ENCODE measurements at places on chromosomes 12 and 14.

DNA sequence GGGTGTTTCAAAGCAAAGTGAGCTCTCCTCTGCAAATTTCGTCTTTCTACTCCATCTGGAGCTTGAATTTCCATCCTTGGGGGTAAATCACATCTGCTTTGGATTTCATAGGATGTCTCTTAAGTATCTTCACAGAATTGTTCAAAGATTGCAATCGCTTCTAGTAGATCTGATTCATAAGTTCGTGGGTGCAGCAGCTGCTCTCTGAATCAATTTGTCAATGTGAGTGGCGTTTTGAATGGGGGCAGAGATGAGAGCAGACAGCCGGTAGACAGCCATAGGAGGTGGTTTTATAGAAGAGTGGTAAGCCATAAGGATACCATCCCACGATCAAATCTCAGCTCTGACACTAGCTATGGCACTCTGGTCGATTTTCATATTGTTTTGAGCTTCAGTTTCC lies 146.0 kb upstream of the RPH3A start:
- no peak for DNase-seq

DNA sequence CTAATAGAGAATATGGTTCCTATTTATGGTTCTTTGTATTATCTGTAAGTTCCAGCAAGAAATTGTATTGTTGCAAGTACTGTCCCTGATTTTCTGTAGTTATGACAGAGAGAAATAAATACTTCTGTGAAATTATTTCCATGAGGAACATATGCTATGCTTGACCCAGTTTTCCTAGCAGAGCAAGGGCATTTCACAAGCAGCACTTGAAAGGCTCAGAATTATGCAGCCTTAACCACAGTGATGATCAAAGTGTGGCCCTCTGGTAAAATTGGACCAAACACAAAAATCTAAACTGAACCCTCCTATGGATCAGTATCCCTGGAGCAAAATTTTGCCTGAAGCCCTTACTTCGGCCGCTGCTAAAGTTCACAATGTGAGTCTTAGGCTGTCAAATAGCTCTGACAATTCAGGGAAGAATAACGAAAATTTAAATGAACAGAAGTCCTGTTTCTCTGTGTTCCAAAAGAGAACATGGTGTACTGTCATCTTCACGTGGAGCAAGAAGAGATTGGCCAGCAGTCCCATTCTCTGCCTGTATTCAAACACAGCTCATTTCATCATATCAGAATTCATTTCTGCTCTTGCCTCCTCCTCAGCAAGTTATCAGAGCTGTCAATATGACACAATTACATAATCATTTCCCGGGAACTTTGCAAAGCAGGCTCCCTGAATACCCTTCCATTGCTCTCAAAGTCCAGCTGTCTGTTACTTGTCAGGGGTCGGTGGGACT lies 471.9 kb downstream of the RPS29 start:
- no peak for DNase-seq

DNA sequence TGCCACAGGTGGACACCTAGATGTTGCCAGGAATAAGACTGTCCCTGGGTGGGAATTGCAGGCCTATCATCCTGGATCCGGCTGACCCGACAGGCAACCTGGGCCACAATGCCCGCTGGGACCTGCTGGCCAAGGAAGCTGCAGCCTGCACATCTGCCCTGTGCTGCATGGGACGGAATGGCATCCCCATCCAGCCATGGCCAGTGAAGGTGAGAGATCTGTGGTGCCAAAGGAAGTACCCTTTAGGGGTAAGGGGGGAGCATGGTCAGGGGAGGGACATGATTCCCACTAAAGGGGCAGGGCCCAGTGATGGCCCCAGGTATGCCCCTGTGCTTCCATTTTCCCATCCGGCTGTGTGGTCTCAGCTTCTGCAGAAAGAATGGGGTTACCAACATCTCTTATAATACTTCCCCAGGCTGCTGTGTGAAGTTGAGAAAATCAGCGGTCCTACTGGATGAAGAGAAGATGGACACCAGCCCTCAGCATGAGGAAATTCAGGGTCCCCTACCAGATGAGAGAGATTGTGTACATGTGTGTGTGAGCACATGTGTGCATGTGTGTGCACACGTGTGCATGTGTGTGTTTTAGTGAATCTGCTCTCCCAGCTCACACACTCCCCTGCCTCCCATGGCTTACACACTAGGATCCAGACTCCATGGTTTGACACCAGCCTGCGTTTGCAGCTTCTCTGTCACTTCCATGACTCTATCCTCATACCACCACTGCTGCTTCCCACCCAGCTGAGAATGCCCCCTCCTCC lies 8.6 kb upstream of the OAS2 start:
- DNase-seq = no peak

DNA sequence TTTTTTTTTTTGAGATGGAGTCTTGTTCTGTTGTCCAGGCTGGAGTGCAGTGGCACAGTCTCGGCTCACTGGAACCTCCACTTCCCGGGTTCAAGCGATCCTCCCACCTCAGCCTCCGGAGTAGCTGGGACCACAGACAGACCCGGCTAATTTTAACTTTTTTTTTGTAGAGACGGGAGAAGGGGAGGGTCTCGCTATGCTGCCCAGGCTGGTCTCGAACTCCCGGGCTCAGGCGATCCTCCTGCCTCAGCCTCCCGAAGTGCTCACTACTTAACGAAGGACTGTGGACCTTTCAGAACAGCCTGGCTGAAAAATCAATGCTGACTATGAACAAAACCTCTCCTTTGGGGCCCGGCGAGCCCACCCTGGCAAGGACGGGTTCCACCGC lies 10.9 kb downstream of the SLC6A12 start:
- no peak for DNase-seq
